ENCODE measurements at places on chromosomes 3 and 15.

DNA sequence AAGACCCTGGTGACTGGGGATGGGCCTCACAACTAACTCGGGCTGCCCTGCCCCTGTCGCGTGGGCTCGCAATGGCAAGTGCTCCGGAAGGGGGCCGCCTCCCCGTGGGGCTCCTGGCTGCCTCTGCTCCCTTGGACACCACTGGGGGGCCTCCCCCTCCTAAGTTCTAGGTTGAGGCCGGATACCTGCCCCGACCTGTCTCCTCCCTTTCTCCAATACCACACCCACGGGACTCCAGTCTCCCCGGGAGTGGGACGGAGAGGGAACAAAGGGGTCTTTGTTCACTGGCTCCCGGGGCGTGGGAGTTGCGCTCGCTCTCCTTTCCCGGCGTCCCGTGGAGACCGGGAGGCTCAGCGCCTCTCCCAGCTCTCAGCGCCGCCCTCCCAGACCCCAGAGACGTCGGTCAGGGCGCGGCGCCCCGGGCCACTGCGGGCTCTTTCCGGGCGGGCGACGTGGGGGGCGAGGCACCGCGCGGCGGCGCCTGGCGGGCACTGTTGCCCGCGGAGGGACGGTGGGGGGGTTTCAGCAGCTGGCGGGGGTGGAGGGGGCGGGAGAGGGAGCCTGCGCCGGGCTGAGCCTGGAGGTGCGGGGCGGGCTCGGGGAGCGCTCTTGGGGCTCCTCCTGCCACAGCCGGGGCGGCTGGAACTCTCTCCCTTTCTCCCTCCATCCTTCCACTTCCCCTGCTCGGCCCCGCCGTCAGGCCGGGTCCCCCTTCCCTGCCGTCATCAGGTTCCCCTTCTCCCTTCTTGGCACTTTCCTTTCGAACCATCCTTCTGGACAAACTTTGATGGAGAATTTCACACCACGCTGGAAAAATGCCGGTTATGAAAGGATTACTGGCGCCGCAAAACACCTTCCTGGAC lies at the start of gene KCNH8:
KCNH8 (plus strand) TSS at position 606 of the 863 bp plus-strand sequence; CDS start at position 816, 210 bp downstream.
- no peak for DNase-seq

- DNase-seq, result no peak
Observed at GRCh38 chr3:127168271-127168670, 24.7 kb upstream of the PRR23E start.

DNA sequence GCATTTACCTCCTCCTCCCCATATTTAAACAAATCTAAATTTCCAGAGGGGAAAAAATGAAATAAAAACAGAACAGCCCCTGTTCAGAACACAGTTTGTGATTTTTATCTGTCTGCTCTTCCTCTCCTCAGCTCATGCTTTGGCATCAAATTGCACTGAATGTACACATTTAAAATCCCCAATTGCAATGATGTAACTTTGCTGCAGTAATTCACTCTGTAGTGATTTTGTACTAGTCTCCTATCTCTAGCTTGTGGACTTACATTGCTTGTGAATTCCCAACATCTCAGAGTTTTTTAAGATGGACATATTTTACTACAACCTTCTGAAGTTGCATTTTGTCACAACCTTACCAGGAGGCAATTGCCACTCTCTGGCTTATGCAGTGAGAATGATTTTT lies 81.6 kb upstream of the ROBO2 start:
- no peak for DNase-seq

DNA sequence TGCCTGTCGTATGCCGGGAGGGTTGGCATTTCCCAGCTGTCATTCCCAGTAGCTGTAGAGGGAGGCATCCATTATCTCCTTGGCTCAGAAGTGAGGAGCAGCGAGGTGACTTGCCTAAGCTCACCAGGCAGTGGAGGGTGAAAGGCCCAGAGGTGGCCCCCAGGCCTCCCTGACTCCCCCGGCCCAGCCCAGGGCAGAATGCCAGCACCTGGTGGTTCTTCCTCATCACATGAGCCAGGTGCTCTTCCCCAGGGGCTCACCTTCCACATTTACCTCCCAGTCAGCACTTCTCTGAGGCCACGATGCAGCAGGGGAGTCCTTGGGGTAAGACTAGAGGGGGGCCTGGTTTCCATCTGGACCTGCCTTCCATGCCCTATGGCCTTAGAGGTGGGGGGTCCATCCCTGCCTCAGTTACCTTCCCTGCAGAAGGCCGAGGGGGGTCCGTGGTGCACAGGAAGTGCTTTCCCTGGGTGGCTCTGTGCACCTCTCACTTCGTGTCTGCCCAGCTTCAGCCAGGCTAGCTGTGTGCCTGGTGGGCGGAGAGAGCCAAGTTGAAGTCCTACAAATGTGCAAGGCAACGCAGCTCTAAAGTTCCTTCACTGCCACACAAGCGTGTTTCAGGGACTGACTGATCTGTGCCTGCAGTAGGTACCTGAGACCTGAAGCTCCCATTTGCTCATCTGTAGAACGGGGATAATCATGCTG lies 70.3 kb upstream of the PLXNA1 start:
- DNase-seq, result no peak

DNA sequence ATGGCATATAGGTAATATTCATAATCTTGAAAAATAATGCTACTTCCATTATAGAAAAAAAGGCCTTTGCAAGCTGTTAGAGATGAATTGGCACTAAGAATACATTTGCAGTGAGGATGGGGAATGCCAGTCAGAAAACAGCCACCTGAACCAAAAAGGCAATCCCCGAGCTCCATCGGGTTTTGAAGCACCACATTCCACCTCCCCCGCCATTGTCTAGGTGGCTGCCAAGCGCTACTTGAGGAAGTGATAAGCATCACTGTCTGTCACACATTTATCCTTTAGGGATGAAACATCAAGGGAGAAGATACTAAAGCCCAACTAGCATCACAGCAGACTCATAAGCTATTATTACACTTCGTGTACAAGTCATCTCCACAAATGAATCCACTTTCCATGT lies 112.8 kb downstream of the OSBPL10 start:
- DNase-seq, result no peak

DNA sequence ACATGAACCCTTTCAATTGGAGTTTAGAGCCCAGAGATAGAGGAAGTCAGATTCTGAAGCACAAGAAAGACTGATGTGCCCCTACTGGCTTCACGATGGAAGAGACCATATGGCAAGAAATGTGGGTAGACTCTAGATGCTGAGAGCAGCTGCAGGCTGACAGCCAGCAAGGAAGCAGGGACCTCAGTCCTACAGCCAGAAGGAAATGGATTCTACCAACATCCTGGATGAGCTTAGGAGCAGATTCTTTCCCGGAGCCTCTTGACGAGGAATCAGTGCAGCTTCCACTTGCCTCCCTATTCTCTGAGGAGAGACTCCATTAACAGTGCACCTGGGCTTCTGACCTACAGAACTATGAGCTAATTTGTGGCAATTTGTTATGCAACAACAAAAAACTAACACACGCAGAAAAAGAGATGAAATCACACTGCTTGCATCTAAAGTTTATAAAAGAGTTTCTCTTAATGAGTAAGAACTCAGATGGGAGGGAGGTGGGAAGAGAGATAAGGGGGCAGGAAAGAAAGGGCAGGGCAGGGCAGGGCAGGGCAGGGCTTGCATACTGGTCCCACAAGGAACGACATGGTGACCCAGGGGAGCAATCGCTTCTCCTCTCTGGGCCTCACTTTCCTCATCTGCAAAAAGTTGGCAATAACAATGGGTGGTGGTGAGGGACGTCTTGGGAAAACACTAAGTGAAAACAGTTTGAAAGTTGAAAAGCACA lies 440.9 kb downstream of the FOXP1 start:
- DNase-seq, result no peak

GRCh38 chr3:183591881-183592521 lies 36.5 kb upstream of the KLHL6 start:
- no peak for DNase-seq

GRCh38 chr3:150107429-150108175 lies 136.9 kb upstream of the PFN2 start:
- DNase-seq, result no peak

DNA sequence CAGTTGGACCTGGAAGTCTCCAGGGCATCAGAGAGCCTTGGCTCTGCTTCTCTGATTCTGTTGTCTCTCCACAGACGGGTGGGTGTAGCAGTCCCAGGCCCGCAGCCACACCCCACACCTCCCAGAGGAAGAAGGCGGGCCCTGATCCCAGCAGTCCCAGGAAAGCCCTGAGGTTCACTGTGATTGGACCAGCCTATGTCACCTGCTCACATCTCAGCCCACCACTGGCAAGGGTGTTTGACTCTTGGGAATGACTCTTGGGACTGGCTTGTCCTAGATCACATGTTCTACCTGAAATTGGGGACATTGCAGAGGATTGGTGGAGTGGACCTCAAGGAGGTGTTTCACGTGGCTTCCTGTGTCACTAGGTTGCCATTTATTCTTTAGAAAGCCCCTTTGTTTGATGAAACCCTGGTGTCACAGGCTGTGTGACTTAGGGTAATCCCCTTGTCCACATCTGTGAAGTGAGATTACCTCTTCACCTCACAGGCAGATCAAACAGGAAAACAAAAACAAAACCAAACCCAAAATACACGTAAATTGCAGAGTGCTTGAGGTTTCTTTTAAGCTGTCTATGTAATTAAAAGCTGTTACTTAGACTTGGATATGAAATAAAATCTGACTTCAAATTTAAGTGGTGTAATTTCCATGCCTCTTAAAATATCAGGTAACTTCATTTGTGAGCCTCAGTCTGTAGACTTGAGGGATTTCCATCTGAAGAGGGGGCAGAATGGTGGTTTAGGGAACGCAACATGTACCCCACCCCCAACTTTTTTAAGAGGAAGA lies 26.7 kb downstream of the FLNB start:
- DNase-seq, result no peak

DNA sequence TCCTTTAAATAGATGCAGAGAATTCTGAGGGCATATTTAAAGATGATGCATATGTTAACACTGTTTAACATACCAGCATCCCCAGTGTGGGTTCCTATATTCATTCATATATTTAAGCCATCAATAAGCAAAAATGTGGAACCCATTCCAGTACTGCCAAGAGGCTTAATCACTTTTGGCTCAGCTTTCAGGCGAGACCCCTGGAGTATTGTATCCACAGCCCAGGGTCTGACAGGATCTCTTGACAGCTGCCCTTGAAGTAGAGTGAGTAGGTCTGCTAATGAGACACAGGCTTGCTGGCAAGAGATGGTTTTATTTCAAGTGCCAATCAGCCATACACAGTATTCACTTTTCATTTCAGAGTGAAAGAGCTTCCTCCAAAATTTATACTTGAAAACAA lies 367.3 kb downstream of the OCA2 start:
- DNase-seq, result no peak

DNA sequence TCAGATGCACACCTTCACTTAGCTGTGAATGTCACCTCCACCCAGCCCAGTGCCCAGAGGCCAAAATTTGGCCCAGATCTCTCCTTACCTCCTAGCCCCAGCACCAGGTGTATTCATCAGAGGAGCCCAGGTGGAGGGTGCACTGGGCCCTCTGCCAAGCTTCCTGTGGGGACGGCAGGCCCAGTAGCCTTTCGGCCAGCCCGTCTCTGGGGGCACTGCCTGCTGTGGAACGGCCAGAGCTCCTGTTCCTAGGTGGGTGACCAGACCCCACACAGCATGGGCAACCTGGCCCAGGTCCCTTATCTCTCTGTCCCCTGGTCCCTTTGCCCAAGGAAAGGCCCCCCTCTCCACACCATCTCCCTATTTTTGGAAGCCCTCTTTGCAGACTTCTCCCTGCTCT lies 67.8 kb downstream of the AAGAB start:
- no peak for DNase-seq
